AG09309 (cell line): ENCODE measurements at places on chromosomes 7 and 10.
A peak's percentile ranks its signal among the peaks of the same experiment; 100 is the strongest.

GRCh38 chr7:89357121-89357520 lies 561.6 kb upstream of the TEX47 start:
- DNase-seq = no peak

GRCh38 chr7:14836571-14837189 lies 65.9 kb downstream of the DGKB start:
- DNase-seq = no peak

DNA sequence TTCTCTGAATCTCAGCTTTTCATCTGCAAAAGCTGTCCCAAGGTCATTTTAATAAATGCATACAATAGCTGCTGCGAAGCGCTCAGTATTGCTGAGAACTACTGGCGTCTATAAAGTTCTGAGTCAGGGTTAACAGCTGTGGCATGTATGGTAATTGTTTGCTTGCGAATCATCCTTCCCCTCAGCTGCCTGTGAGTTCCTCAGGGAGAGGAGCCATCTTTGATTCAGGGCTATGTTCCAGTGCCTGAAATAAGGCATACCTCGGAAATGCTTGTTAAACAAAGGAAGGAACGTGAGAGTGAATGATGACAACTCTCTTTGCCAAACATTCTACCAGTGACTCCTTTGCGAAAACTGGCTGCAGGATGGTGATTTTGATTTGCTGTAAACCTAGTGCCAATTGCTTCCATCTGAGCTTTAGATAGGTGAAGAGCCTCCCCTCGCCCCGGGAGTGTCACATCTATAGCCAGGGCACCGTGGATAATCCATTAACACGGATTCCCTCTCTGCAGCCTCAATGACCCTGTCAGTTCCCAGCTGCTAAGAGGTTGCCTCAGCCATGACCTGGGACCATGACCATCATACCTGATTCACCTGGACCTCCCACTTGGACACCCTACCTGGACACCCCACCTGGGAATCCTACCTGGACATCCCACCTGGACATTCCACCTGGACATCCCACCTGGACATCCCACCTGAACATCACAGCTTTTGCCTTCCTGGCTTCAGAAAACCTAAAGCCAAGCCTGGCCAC lies 39.6 kb downstream of the GPRIN2 start:
- peak; percentile 90 for DNase-seq

DNA sequence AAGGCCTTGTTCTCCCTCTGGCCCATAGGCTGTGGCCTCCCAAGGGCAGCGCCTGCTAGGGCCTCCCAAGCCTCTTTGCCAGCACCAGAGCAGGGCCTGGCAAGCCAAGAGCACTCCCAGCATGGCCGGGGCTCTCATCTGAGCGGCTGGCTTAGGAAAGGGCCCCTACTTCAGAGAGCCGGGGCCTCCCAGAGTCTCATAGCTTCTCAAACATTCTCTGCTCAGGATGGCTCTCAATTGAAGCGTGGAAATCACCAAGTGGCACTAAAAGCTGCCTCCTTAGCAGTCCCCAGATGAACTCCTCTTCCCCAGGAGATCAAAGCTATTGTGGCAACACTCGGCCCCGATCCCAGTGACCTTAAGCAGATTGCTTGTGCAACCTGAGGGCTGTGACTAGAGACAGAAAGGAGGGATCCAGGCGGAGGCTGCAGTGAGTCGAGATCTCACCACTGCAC lies 69.4 kb downstream of the FAM53B start:
- DNase-seq = no peak

- no peak for DNase-seq
Measured at GRCh38 chr10:100688201-100688600, 57.2 kb upstream of the PAX2 start.

- DNase-seq = no peak
Measured at GRCh38 chr7:31788883-31789680, 102.1 kb downstream of the PPP1R17 start.

- no peak for DNase-seq
Measured at GRCh38 chr7:2612445-2613097, 19.2 kb upstream of the TTYH3 start.

GRCh38 chr10:125967533-125967932 lies 71.2 kb downstream of the FANK1 start:
- DNase-seq = no peak

DNA sequence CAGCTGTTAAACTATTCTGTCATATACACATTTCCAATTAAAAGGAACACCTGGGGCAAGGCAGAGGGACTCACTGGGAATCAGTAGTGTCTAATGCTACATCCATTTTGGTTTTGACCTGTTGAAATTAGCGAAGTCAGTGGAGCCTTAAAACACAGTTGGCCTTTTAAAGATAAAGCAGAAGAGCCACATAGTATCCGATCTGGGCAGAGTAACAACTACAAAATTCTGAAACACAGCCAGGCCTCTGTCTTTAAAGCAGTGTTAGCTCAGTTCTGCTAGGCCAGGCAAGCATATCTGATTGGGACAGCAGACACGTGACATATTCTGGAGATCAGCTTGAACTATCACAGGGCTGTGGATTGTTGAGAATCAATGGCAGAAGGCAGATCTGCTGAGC lies 117.5 kb upstream of the WNT16 start:
- DNase-seq = no peak

DNA sequence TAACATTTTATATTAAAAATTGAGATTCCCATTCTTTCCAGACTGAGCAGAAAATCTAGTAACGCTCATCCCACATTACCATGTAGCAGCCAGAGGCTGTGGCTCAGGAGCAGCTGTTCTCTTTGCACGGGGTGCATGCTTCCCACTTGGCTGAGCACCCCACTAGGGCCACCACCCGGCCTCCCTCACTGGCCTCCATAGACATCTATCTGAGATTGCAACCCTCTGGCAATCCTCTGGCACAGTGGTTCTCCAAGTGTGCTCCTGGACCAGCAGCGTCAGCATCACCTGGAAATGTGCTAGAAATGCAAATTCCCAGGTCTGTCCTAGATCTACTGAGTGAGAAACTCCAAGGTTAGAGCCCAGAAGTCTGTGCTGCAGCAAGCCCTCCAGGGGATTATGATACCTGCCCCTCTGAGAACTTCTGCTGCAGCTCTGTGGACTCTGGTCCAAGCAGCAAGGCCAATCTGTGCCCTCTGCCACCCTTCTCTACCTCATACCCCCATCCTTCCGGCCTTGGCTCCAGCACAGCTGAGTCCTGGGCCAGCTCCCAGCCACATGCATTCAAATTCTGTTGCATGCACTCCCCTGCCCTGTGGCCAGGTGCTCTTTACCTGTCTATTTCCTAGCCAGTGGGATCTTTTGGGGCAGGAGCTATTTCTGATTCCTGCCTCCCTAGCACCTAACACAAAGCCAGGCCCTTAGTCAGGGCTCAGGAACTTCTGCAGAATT lies 301.5 kb downstream of the GRID1 start:
- no peak for DNase-seq

- DNase-seq = no peak
Measured at GRCh38 chr7:101278461-101279292, 33.8 kb upstream of the FIS1 start.

DNA sequence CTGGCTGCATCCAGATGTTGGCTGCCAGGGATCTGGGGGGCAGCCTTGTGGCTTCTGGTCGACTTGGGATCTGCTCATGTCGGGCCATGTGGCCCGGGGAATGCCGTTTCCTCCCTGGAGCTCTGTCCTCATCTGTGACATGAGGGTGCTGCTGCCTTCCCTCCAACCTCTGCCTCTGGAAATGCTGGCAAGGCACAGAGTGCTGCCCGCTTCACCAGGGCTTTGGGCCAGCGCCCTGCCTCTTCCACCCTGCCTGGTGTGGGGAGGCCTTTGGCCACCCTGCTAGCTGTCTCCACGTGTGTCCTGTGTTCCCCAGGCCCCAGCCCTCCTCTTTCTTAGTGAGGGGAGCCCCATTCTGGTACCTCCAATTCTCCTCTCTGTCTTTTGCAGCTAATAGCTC lies 5.8 kb upstream of the SMARCD3 start:
- no peak for DNase-seq

GRCh38 chr7:18469316-18469715 lies 26.2 kb upstream of the HDAC9 start:
- DNase-seq = peak; percentile 29

- peak; percentile 7 for DNase-seq
Measured at GRCh38 chr7:31114593-31115343, 62.7 kb downstream of the ADCYAP1R1 start.

GRCh38 chr10:25959540-25960232 lies 25.7 kb downstream of the MYO3A start:
- DNase-seq = no peak

- DNase-seq = no peak
Measured at GRCh38 chr7:91491868-91492267, 227.6 kb downstream of the FZD1 start.

- no peak for DNase-seq
Measured at GRCh38 chr10:102185811-102186527, 33.8 kb downstream of the NOLC1 start.

DNA sequence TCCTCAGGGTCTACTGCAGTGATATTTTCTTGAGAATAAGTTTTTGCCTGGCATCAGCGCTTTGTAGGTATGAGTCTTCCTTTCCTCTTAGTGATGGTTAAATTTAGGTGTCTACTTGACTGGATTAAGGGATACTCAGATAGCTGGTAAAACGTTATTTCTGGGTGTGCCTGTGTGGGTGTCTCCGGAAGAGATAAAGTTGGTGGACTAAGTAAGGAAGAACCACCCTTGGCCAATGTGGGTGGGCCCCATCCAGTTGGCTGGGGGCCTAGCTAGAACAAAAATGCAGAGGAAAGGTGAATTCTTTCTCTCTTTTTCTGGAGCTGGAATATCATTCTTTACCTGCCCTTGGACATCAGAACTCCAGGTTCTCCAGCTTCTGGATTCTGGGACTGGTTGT lies 138.8 kb downstream of the ADCYAP1R1 start:
- no peak for DNase-seq

DNA sequence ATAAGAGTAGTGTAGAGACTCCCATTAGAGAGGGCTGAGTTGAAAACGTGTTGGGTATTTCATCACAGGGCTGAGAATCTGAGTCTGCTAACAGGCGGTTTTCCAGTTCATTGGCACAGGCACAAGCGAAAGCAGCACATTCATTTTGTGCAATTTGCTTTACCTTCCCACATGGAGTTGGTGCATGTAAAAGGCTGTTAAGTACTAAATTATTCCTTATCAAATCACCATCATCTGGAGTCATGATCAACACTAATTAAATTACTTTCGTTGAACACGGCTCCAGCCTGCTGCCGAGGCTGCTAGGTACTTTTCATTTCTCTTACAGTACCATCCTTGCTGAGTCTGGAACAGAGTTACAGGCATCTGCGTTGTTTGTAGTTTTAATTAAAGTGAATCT lies 43.8 kb downstream of the ETV1 start:
- peak; percentile 16 for DNase-seq

DNA sequence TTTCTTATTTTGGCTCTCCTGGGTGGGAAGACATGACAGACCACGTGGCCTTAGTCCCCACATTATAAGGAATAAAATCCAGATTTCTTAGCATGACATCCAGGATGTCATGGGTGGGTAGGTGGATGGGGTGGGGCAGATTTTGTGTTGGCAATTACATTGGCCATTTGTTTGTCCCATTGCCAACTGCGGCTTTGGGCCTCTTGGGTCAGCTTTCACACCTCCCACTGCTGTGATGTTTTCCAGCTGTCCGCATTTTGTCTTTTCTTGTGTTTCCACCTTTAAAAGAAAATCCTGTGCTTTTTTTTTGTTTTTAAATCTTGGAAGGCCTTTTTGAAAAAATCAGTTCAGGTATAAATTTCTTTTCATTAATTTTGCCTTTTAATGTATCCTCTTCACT lies 237.0 kb downstream of the SDK1 start:
- DNase-seq = no peak

DNA sequence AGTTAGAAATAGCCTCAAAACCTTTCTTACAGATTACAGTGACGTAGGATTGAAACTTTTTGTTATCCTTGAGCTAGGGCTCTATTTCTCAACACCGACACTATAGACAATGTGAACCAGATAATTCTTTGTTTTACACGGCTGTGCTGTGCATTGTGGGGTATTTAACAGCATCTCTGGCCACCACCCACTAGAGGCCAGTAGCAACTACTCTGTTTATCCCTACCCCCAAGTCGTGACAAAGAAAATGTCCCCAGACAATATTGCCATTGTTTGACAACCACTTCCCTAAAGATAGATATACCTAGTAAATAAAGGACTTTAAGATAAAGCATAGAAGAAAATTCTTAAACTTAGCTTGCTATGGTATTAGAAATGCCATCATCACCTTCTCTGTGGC lies 359.6 kb downstream of the ARL4A start:
- DNase-seq = no peak

- DNase-seq = no peak
Measured at GRCh38 chr7:27071622-27072390, 24.0 kb downstream of the HOXA1 start.

DNA sequence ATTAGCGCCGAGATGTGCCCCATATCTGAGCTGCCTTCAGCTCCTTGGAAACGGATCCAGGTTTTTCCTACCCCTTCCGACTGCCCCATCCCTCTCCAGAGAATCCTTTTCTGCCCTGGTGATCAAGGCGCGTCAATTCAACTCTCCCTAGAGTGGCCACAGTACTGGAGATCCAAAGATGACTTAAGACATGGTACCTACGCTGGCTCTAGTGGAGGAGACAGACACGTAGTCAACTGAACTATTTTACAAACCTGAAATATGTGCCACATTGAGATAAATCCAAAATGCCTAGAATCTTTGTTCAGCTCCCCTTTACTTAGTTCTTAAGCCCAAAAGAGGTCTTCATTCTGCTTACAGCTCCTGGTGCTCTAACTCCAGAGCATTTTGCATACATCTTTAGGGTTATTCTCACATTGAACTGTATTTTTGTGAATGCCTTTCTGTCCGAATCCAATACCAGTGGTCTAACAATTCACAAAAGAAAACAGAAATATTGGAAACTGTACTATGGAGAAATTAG lies 444 bp upstream of the TNPO3 start:
- no peak for DNase-seq

DNA sequence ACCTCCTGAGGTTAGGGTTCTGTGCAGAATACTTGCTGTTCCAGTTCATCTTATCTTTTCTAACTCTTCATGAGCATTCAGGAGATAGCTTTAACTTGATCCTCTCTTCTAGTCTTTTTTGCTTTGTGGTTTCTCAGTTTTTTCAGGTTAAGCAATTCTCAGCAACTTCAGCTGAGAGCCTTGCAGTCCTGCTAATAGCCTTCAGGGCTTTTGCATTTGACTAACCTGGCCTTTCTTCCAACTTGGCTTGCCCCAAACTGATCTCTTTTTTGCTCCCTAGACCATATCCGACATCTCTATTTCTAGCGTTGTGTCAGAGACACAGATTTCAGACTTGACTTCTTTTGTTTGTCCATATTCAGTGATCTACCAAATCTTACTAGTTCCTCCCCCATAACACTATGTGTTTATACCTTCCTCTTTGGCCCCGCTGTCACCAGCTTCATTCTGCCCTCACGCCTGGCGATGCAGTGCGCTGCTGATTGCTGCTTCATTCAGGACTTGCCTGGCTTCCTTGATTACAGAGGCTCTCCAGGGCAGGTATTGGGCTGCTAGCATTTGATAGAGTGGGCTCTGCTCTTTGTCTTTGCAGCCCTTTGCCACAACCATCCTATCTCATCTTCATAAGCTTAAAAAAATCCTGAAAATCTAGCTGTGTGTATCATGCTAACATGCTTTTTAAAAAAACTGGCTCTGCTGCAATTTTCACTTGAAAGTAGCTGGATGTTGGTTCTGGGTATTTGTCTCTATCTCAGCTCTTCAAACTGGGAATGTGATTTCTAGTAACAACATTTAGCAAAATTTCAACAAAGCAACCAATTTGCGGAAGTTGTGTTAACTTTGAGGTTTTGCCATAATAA lies 9.6 kb downstream of the CUL1 start:
- no peak for DNase-seq

GRCh38 chr10:12978891-12979290 lies 22.6 kb downstream of the CCDC3 start:
- no peak for DNase-seq

GRCh38 chr10:16242446-16242845 lies 194.4 kb upstream of the PTER start:
- DNase-seq = no peak
